ENCODE measurements at places on chromosomes 3 and 15. TPM values are rescaled to one million over a fixed set of nuclear protein-coding genes. Genes with fewer than 3 reads are reported as not detected.

SPG11 gene
- total RNA-seq: 121 TPM

EFCC1 gene
- not detected for total RNA-seq

SEMA3G gene
- 0.17 TPM for total RNA-seq

ZNF860 gene
- not detected for total RNA-seq

CPA3 gene
- not detected for total RNA-seq

GOLGA8R gene
- total RNA-seq: 4.2 TPM

CNBP gene
- total RNA-seq: 369 TPM

CAV3 gene
- total RNA-seq: not detected

SYNPR gene
- not detected for total RNA-seq

NUSAP1 gene
- 3.5 TPM for total RNA-seq

OXSM gene
- total RNA-seq: 13.7 TPM

MRPL47 gene
- 17.3 TPM for total RNA-seq

ABI3BP gene
- not detected for total RNA-seq

GRCh38 chr15:101288905-101289513, 6.0 kb downstream of the SNRPA1 start:
- peak; percentile 63 for DNase-seq

GRCh38 chr3:175502155-175502554, 643.0 kb downstream of the NAALADL2 start:
- no peak for DNase-seq

- DNase-seq: peak; percentile 79
These were observed 907 bp downstream of the TATDN2 start for GRCh38 chr3:10248984-10249748.

DNA sequence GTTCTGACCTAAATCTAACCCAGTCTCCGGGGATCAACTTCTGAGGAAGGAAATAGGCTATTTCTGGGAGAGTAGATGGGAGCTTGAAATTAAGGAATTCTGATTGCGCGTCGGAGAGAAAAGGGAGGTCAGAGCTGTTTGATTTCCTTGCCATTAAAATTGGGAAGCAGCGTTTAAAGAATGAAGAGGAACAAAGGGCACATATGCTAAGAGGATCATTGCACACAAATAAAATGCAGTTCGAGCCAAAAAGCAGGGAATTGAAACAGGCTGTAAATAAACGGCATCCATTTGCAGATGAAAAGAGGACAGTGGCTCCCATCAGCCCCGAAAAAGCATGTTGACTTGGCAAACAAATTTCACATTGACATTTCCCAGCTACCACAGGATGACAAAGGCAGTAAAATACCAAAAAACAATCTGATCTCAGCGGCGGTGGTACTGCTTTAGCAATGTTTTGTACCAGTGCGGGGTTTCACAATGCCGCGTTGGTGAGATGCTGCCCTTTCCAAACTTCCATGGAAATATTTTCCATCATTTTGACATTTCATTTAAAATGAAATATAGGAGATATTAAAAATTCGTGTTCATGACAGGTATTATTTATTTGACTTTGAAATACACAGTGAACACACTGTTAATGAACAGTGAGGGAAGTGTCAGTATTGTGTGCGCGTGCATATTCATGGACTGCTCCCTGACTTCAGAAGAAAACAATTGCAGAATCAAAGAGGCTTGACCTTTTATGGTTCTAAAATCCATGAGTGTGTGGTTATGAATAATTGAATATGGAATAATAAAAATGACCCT, 108.8 kb downstream of the SQOR start:
- DNase-seq: no peak

DNA sequence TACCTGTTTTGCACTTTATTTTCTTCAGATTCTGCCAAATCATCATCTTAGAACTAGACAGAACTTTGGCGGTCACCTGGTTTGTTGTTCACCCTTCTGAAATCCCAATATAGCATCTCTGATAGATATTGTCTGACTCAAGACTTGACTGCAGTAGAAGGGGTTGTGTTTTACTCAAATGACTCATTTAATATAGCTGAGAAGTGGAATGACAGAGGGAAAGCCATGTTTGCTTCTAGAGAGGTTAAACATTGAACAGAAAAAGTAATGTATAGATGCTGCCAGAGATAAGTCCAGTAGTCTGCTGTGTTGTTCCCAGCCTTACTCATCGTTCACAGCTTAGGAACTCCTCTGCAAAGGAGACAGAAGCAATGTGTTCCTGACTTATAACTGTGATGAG, 402.0 kb downstream of the AGBL1 start:
- DNase-seq: no peak

- no peak for DNase-seq
These were observed 78.1 kb upstream of the P2RY1 start for GRCh38 chr3:152756807-152757206.

- no peak for DNase-seq
These were observed 213.0 kb upstream of the FEZF2 start for GRCh38 chr3:62586356-62586755.

GRCh38 chr3:115828401-115828800, 205.1 kb downstream of the GAP43 start:
- DNase-seq: no peak

GRCh38 chr3:113241292-113242095, 30.1 kb downstream of the BOC start:
- DNase-seq: no peak

DNA sequence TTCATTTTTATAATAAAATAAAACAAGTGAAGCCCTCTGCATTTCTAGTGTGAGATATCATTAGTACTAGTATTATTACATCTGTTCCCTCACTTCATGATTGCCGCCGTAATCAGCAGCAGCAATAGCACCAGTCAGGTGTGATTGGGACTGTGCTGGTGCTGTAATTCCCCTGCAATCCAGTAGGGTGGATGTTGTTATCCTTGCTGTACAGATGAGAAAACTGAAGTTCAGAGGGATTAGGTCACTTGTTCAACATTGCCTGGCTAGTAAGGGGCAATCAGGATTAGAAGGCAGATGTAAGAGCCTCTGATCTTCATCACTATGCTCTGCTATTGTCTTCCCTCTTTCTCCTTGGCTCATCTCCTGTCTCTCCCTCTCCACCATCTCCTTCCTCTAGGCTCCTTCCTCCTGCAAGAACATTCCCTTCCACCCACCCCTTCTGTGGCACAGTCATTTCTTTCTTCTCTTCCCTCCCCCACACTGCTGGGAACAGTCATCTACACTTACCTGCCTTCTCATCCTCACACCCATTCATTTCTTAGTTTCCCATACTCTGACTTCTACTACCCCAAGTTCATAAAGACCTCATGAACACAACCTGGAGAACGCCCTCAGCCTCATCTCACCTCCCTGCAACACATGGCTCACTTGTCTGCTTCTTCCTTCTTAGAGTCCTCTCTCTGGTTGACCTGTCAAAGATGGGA, 29.7 kb downstream of the CRYGS start:
- DNase-seq: no peak

DNA sequence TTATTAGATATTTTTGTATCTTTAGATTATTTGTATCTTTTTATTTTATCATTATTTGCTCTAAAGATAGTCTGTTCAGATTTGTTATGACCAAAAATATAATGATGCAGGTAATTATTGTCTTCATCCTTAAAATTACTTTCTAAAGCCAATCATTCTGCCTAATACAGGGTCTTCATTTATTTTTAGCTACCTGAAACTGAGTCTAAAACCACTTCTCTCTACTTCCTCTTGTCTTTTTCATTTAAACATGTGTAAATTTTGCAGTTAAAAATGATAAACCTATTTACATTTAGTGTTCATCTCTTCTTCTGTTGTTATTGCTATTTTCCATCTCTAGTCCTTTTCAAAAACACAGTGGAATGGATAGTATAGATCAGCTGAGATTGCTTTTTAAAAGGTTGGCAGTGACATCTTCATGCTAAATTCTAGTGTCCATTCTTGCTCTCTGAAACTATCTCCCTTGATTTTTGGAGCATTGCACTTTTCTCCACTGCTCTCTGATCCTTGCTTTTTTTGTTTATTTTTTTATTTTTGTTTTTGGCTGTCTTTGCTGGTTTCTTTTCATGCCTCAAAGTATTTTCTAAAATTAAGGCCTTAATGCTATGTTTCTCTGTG, 91.8 kb downstream of the UBE2E2 start:
- DNase-seq: no peak

- no peak for DNase-seq
These were observed 44.0 kb downstream of the EDEM1 start for GRCh38 chr3:5231487-5231886.

DNA sequence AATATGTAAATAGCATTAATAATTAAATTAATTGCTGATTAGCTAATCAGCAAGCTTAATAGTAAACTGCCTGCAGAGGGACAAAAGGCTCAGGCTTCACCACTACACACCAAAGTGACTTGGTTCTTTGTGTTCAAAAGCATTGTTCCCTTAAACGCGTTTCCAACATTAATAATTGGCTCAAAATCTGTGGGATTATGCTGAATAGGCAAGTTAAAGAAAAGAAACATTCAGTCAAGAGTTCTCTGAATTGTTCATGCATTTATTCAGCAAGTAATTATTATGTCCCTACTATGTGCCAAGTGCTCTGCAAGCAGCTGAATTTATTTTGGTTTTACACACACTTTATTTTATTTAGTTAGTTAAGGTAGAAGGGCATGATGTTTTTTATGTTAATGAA, 558.5 kb upstream of the ARRDC4 start:
- DNase-seq: no peak

DNA sequence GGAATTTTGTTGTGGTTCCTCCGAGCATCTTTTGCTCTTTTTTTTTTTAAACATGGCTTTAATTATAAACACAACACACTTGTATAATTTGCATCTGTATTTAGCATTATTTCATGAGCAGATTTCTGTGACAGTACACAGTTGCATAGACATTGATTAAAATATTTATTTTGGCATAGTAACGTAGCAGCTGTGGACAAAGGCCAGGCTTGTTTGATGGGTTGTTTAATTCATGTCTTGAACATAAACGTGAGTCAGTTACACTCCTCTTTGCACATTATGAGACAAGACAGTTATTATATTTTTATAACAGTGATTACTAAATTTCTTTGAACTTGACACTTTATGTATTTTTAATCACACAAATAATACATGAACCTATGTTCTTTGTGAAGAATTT, 182.5 kb downstream of the CACNA2D3 start:
- no peak for DNase-seq

DNA sequence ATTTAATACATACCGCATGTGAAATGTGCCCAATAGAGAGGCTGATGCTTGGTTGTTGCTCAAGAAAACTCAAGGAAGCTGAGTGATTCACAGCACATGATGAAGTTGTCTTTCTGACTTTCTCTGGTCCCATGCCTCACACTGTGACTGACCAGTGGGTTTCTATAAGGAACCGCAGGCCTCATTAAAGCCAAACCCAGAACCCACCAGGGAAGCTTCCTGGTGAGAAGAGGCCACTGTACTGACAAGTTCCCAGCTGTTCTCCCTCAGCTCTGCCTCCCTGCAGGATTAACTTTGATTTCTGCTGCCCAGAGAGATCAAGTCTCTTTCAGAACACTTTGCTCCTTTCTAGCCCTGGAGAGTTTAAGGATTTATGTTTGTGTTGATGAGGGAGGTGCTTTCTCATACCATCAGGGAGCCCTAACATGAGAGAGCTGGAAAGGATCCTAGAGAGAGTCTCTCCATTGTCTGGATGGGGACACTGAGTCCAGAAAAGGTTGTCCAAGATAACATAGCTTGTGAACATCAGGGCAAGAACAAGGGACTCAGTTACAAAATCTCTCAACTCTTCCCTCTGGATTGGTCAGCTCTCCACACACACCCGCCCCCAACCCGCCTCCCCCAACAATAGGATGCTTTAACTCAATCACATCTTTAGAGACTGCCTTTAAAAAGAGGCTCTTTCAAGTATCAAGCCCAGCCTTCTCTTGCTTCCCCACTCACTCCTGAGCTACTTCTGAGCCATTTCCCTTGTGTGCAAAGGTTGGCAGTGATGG, 303.2 kb upstream of the TLE3 start:
- DNase-seq: no peak

GRCh38 chr3:194261581-194262063, 89.5 kb downstream of the CPN2 start:
- DNase-seq: no peak

DNA sequence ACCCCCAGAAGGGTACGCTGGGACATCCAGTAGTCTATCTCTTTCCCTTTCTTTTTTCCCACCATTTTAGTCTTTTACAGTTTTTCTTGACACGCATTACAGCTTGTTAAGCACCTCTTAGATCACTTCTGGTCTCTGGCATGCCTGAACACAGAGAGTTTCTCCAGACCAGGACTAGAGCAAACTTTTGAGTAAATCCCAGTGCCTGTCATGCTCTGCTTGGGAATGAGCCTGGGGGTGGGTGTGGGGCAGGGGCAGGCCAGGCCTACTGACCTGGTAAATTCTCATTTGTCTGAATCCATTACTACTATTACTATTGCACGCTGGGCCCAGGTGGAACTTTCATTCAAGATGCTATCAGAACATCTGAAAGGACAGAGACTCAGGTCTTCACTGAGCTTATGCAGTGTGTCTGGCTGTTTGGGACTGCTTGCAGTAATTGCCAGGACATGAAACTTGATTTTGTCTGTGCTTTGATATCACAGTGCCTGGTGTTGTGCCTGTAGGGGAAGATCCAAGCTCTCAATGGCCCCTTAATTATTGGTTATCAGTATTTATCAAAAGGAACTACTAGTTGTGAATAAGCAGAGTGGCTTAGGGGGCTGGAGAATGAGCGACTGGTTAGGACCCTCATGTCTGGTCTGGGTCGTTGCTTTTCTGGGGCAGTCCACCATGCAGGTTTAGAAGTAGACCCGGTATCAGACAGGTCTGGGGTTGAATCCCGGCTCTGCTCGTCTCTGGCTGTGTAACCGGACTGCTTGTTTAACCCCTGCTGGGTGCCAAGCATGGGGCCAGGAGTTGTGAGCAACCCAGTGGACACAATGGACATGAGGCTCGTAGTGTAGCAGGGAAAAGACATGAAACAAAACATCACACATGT, 196.1 kb upstream of the TLE3 start:
- no peak for DNase-seq

DNA sequence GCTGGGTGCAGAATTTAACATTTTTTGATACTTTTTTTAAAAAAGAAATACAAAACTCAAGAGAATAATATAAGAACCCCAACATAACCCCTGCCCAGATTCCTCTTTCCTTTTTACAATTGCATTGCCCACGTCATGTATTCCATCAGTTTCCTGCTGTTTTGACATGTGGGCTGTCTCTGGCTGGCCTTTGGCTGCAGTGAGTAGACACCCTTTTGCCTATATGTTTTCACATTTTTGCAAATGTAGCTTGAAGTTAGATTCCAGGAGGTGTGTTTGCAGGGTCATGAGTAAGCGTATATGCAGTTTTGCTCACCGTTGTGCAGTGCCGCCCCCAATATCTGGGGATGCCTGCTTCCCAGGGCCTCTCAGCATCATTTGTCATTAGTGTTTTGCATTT, 28.0 kb upstream of the ATP10A start:
- no peak for DNase-seq

- DNase-seq: no peak
These were observed 318.6 kb upstream of the SATB1 start for GRCh38 chr3:18743761-18744160.

- no peak for DNase-seq
These were observed 41.3 kb downstream of the GLDN start for GRCh38 chr15:51382787-51383186.

GRCh38 chr3:270688-271087, 74.1 kb downstream of the CHL1 start:
- DNase-seq: no peak

- no peak for DNase-seq
These were observed 5.5 kb downstream of the SSUH2 start for GRCh38 chr3:8638994-8639658.

GRCh38 chr3:87367736-87368135, 91.4 kb upstream of the POU1F1 start:
- no peak for DNase-seq

Measured in CD4-positive, alpha-beta memory T cell (primary cell).